ENCODE measurements at places on chromosomes 5 and 9.

DNA sequence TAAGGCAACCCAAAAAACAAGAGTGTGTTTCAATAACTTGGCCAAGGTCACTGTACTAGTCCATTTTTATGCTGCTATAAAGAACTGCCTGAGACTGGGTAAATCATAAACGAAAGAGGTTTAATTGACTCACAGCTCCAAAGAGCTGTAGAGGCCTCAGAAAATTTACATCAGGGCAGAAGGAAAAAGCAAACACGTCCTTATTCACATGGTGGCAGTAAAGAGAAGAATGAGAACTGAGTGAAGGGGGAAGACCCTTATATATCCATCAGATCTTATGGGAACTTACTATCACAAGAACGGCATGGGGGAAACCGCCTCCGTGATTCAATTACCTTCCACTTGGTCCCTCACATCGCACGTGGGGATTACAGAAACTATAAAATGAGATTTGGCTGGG is 64.3 kb upstream of the CAMK4 start:
- DNase-seq = no peak

- no peak for DNase-seq
Observed at GRCh38 chr9:37197158-37198038, 77.0 kb downstream of the ZCCHC7 start.

- peak; percentile 86 for DNase-seq
Observed at GRCh38 chr5:125326150-125326510, 579.7 kb upstream of the ZNF608 start.

DNA sequence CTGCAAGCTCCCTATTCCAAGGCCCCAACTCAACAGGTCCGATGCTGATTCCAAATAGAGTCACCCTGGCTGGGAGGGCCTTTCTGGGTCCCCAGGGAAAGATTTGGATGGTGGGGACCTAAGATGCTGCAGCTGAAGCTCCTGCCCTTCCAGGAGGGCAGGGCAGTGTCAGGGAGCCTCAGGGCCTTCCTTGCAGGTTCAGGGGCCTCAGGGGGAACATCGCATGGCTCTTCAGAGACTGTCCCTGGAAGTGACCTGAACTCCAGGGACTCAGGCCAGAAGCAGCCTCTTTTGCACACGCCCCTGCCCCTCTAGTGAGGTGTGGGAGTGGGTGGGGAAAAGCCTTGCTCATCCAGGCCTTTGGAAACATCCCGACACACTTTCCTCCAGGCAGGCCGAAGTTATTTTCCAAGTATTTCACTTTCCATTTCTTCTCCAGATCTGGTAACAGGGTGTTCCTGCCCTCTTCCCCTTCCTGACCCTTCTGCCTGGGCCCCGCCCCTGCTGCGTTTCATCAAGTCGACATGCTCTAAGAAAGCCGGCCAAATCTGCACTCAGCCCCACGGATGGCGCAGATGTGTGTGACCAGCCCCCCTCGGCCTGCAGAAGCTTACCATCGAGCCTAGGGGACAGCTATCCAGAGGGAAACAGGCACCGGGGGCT is 159.5 kb downstream of the FGF18 start:
- no peak for DNase-seq

DNA sequence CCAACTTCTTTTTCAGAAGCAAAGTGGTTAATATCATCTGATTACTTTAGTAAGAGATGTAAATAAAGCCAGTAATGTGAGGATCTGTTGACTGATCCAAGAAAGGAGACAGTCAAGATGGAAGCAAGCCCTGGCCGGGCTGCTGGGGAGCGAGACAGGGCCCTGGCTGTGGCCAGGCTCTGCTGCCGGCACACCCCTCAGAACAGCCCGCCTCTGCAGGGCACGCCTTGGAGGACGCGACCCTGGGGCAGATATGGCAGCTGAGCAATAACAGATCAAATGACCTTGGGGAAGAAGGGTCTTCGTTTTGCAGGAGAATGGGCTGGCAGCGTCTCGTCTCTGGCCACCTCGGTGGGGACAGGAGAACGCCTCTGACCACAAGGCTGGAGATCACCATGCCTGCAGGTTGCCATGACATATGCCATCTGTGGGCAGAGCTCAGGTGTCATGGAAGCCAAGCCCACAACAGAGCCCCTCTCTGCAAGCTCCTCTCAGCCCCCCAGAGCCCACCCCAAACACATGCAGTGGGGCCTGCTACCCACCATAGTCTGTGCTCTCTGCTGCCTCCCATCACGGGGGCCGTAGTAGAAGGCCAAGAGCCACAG is 206.5 kb downstream of the FANCC start:
- no peak for DNase-seq

GRCh38 chr5:172548981-172549687 is 91.9 kb upstream of the NEURL1B start:
- no peak for DNase-seq

DNA sequence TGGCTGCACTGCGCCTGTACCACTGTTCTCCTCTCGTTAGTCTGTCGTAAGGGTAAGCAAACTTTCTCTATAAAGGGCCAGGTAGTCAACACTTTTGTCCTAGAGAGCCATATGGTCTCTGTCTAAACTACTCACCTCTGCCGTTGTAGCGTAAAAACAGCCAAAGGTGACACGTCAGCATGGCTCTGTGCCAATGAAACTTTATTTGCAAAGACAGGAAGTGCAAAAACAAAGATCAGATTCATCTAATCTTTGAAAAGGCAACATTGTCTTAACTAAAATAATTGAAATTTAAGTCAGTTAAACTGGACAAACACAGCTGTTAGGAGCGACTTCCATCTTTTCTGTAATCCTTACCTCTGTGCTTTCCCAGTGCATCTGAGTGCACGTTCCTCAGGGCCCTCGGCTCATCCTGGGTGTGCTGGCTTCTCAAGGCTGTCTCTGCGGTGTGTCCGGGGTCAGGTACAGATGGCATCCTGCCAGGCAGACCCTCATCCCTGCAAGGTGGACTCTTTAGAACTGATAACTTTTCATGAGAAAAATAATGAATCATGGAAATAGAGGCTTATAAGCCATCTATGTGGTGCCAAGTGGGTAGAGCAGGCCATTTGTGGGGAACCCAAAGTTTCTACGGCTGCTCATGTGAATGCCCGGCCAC is 35.2 kb upstream of the IRX4 start:
- no peak for DNase-seq

- DNase-seq = no peak
Observed at GRCh38 chr9:79447762-79448161, 124.0 kb upstream of the TLE4 start.

GRCh38 chr5:120160124-120160895 is 303.8 kb upstream of the PRR16 start:
- DNase-seq = peak; percentile 71

- DNase-seq = no peak
Observed at GRCh38 chr5:79516986-79517385, 3.1 kb upstream of the HOMER1 start.

GRCh38 chr5:74918232-74918669 is 52.1 kb upstream of the FAM169A start:
- no peak for DNase-seq

- DNase-seq = no peak
Observed at GRCh38 chr5:123478546-123478945, 33.4 kb upstream of the CSNK1G3 start.

DNA sequence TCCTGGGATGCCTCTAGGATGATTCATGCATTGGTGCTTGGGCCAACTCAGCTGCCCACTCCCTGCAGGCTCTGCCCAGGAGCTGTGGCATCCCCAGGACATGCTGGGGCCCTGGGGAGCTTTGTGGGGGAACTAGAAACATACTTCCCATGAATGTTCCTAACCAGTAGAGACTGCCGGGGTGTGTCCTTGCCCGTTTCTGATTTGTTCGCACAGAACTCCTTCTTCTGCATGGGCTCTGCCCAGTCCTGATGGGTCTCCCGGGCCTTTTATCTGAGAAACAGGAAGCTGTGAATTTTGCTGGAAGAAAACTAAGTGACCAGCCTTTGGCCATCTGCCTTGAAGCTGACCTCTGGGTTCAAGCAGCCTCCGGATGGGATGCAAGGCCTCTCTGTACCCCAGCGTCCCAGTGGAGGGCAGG is 71.6 kb upstream of the RNU6ATAC start:
- DNase-seq = no peak

DNA sequence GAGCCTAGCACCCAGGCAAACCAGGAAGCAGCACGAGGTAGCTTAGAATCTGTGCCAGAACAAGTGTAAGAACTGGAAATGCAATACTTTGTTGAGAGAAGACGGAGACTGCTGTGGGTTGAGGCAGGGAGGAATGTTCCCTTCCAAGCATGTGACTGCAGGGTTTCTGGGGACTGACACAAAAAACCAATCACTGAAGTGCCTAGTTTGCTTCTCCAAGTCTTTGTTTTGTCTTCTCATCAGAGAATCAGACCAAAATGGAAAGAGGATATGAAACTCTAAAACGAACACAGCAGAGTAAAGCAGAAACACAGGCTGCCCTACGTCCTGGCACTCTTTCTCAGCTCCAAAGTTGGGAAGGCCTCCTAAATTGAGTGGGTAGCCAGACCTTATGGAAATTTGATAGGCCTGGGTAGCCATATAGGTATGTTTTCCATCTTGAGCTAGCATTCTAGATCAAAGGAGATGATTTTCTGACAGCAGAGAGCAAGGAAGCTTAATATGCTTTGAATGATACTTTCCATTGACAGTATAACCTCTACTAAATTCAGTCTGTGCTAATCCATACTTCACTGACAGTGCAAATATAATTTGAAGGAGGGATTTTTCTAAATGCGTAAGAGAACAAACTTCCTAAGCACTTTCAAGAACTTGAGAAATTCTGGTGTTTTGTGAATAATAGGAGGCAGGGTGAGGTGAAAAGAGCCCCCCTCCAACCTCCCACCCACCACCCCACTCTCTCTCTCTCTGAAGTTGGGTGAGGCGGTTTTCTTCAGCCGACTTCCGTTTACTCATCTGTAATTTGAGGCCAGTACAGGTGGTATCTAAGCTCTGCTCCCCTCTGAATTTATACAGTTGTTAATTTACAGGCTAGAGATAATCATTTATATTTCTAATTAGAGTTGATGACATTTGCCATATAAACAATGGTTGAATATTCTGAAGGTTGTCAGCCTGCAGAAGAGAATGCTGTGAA is 5.5 kb downstream of the ADRB2 start:
- DNase-seq = no peak

GRCh38 chr9:127055745-127056402 is 66.6 kb downstream of the ANGPTL2 start:
- no peak for DNase-seq

DNA sequence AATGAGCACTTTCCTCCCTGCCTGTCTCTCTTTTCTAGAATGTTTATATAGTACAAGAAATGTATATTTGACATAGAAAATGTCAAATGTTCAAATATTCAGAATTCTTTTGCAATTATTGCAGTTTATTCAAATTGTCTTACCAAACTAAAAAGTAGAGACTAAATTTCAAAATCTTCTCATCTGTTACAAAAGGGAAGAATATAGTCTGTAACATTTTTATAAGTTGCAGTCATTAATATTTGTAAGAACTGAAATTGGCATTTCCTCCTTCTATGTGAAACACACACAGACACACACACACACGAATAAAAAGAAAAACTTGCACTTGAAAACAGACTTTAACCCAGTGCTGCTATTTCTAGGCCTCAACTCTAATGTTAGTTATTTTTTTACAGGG is 56.4 kb downstream of the NR3C1 start:
- DNase-seq = no peak

GRCh38 chr5:151909628-151910027 is 15.0 kb downstream of the GLRA1 start:
- DNase-seq = no peak

DNA sequence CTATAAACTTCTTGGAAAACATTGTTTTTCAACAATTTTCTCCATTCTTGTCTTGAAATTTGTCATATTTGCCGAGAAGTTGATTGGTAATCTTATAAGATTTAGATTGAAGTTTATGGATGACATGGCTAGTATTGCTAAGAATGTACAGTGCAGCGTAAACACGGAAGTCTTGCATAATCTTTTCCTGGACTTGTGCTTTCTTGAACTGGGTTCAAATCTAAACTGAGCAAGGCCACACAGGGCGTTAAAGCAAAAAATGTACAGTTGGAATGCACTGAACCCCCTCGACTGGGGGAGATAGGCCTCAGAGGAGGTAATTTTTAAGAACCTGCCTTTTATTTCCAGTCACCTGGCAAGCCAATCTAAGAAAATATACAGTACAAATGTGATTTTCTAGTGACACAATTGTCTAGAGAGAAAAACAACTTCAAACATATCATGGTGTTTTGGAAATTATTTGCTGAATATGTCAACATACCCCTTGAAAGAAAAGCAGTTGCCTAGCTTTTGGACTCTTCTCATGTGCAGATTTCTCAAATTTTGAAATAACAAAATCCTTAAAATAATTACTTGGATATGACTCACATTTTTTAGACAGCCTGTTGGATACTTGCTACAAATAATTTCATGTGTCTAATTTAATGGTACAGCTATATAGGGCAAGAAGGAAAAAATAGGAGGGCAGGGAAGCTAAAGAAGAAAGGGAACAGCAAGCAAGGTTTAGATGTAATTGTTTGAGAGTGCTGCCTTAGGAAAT is 18.5 kb upstream of the GAS1 start:
- no peak for DNase-seq

Data from NCI-H1930 (cell line).